Activated CD4-positive, alpha-beta T cell treated with anti-CD3 and anti-CD28 coated beads, Interleukin-2, amount 10 ng/mL, durations not matched to agents 24 days and 14 days (primary cell): ENCODE measurements at places on chromosomes 16 and 17. TPM values are rescaled to one million over a fixed set of nuclear protein-coding genes. Genes with fewer than 3 reads are reported as not detected.

Gene RNF227
- total RNA-seq = 6.2 and 6.5 TPM in 2 replicates

Gene YWHAE
- 493 and 504 TPM in 2 replicates for total RNA-seq

Gene PRMT7
- total RNA-seq = 69.7 and 72.2 TPM in 2 replicates

Gene MPV17L
- 0.09 and 0.21 TPM in 2 replicates for total RNA-seq

Gene MT4
- not detected in 2 replicates for total RNA-seq

Gene MYH3
- total RNA-seq = 7.0 and 8.1 TPM in 2 replicates
